Central memory CD4-positive, alpha-beta T cell (primary cell): ENCODE measurements at places on chromosomes 3 and 15.

DNA sequence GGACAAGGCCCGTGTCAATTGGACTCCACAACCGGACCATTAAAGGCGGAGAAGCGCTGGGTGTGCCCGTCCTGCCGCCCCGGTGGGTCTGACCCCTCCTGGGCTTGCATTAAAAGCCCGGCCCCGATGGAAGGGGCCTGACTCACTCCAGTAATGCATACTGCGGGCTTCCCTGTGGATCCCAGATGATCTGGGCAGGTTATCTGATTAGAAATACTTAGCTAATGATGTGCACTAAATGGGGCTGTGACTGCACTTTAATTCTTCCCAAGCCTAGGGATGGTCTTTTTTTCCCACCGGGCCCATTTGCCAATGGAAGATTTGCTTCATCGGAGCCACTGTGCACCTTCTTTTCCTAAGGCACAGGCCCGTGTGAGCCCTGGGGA lies 124.9 kb downstream of the TMEM266 start:
- no peak for DNase-seq

GRCh38 chr3:31157047-31157694 lies 262.7 kb upstream of the GADL1 start:
- no peak for DNase-seq

DNA sequence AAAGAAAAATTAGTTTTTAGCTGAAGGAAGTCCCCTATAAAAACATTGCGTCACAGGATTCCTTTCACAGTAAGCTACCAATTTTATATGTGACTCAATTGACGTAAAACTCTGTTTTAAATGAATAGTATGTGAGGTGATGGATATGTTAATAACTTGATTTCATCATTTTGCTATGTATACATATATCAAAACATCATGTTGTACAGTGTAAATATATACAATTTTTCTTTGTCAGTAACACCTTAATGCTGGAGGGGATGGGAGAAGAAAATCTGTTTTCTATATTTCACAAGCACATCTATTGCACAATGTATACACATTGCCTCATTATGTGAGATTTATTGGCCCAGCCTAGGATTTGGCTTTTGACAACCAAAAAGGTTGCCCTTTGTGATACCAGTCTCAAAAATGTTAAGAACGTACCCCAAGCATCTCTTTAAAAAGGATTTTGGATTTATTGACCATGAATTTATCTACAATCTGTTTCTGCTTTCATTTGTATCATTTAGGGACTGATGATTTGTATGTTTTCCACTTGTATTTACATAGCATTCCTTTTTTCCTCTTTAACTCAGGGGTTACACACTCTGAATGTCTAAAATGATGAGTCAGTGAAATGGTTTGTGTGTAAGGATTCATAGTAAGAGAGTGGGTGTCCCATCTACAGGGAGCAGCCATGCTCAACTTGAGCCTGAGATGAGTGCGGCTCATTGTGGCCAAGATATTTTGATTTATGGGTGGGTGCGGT lies 62.6 kb downstream of the CRTC3 start:
- DNase-seq = no peak

- DNase-seq = peak; percentile 21
Measured at GRCh38 chr3:111338059-111338698, 203.8 kb upstream of the CD96 start.

DNA sequence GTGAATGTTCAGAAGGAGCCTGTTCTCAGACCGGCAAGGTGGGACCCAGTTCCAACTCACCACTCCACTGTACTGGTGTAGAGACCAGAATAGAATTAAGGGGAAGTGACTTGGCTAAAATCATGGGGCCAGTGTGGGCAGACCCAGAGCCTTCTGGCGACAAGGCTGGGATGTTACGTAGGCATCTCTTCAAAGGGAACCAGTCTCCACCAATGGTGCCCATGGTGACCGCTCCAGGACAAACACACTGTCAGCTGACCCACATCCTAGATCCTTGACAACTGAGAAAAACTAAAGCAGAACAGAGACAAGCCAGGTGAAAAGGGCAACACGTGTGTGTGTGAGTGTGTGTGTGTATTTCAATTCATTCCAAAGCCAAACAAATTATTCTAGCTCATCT lies 321.7 kb upstream of the FRG2C start:
- no peak for DNase-seq

GRCh38 chr3:40414270-40414669 lies 27.3 kb downstream of the ENTPD3 start:
- DNase-seq = no peak

- no peak for DNase-seq
Measured at GRCh38 chr3:39221141-39221530, 28.7 kb upstream of the XIRP1 start.

GRCh38 chr15:92268900-92269299 lies 124.8 kb upstream of the ST8SIA2 start:
- no peak for DNase-seq

GRCh38 chr3:42747581-42747980 lies 25.5 kb downstream of the CCDC13 start:
- peak; percentile 30 for DNase-seq

DNA sequence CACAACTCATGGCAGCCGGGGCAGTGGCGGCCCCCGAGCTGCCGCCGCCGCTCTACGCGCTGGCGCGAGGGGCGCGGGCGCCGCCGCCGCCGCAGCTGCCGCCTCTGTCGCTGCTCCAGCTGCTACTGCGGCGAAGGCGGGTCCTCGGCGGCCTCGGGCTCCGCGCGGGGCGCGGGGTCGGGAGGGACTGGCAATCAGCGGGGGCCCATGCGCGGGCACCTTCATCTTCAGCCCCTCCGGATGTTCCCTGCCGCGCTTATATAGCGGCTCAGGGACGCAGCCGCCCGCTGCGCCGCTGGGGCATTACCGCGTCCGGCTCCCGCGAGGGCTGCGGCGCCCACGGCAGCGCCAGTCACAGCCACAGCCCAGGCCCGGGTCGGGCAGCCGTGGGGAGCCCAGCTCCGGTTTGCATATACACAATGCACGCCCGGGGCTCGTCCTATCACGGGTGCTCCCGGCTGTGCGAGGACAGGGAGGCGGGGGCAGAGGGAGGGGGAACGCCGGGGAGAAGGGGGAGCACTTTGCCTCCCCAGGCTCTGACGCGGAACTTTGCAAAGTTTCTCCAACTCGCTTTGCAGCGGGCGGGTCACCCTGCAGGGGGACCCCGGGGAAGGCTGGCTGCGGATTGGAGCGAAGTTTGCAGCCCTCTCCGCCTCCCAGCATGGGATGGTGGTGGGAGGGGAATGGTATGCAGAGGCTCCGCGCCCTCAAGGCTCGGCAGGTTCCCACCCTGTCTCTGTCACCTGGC lies at the start of gene VGLL3:
Gene VGLL3, minus strand, starts transcription at position 416 of the 748 bp plus-strand sequence. Its CDS starts 406 bp downstream, at position 10.
- DNase-seq = no peak

GRCh38 chr15:98282656-98283332 lies 322.3 kb downstream of the ARRDC4 start:
- no peak for DNase-seq

DNA sequence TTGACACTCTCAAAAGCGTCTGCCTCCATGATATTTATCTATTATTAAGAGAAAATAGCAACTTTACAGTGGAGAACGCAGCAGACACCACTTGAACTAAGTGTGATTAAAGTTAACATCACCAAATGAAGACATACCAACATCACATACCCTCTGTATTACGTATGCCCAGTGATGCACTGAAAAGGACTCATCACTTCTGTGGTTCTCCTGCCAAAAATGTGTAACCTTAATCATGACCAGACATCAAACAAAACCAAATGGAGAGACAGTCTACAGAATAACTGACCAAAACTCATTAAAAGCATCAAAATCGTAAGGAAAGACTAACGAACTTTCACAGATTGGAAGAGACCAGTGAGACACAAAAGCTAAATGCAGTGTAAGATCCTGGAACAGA lies 103.2 kb downstream of the PPP2R3A start:
- no peak for DNase-seq

DNA sequence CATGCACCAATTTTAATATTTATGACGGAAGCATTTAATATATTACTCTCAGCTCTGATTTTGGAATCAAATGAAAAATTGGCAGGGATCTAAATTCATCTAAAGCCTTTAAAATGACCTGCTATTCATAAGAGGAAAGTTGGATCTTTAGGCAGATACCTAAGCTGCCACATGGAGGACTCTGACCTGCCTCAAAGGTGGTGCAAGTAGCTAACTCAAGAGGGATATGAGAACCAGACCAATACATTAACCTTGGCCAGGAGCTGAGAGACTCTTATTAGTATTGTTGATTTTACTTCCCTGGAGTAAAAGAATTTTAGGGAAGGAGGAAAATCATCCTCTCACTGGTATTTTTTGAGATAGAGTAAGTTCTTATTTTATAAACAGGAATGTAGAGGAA lies 17.7 kb downstream of the ZNF654 start:
- DNase-seq = no peak

- DNase-seq = no peak
Measured at GRCh38 chr15:92277776-92278175, 115.9 kb upstream of the ST8SIA2 start.

GRCh38 chr3:34683851-34684250 lies 885.4 kb downstream of the PDCD6IP start:
- no peak for DNase-seq

GRCh38 chr3:60186359-60186758 lies 1064.9 kb downstream of the FHIT start:
- no peak for DNase-seq

- DNase-seq = no peak
Measured at GRCh38 chr3:52279596-52279995, 1.1 kb upstream of the WDR82 start.

- DNase-seq = no peak
Measured at GRCh38 chr3:122962149-122962548, 65.4 kb downstream of the SEMA5B start.

GRCh38 chr3:115550285-115550761 lies 73.0 kb upstream of the GAP43 start:
- DNase-seq = no peak

- DNase-seq = no peak
Measured at GRCh38 chr15:68700455-68701123, 120.1 kb downstream of the ANP32A start.

GRCh38 chr15:48766196-48766595 lies 44.7 kb downstream of the CEP152 start:
- DNase-seq = no peak

- DNase-seq = no peak
Measured at GRCh38 chr3:157807280-157807679, 298.9 kb downstream of the SHOX2 start.

DNA sequence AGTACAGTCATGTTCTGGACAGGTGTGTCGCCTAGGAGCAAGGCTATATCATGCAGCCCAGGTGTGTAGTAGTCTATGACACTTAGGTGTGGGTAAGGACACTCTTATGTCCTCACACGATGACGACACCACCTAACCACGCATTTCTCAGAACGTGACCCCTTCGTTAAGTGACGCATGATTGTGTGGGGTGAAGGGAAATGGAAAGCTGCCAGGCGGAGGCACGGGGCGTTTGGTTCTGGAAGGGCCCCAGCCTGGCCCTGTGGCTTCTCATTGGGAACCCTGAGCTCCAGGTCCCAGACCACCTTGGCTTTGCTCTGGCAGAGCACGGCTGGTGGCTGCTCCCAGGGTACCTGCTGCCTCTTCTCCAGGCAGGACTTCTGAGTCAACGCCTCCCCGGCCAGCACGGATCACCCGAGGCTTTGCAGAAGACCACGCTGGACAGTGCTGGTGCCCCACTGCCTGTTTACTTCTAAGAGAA lies 39.3 kb downstream of the FBLN2 start:
- no peak for DNase-seq

DNA sequence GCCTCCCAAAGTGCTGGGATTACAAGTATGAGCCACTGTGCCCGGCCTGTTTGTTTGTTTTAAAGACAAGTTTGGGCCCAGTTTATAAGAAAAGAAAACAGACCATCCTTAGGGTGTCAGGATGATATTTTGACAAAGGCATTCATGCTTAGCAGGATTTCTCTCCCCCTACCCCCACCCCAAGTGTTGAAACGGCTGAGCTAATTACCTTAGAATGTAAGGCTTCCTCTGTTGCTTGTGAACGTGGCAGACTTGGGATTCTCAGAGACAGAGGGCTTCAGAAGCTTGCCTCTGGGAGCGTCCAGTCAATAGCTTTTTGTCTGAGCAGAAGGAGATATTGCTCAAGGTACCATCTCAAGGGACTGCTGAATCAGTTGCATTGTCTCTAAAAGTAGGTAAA lies 24.0 kb downstream of the FLNB start:
- no peak for DNase-seq

DNA sequence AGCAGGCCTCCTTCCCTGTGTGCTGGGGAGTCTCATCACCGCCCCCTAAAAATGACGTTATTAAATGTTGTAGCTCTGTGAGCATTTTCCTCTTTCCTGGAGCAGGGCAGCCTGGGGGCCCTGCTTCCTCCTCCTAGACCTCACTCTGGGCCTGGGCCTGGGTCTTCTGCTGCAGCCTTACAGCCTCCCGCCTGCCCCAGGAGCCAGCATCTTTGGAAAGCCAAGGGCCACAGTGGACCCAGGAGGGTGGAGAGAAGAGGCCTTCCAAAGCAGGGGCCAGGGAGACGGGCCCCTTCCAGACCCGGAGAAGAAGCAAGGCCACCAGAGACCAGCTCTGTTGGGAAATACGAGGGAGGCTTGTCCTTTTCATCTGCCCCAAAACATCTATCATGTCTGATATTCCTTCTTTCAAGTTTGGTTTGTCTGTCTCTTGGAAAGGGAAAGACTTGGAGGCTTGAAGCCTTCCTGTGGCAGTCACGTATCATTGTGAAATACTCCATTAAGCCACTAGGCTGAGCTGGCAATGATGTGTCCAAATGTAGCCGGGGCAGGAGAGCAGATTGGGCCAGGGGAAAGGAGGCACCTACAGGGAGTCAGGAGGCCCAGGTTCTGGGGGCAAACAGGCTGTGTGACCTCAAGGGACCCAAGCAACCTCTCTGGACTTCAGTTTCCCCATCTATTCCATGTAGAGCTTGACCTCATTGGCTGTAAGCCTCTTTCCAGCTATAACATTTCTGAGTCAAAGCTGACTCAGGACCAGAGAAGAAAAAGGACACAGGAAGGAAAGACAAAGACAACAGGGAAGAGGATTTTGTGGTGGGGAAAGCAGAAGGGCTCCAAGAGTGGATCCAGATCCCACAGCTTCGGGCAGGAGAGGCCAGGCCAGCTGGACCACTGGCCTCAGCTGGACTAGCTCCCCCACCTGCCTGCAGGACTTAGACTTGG lies 31.1 kb downstream of the CYP11A1 start:
- DNase-seq = no peak

GRCh38 chr15:80815106-80815505 lies 35.9 kb downstream of the CEMIP start:
- no peak for DNase-seq

DNA sequence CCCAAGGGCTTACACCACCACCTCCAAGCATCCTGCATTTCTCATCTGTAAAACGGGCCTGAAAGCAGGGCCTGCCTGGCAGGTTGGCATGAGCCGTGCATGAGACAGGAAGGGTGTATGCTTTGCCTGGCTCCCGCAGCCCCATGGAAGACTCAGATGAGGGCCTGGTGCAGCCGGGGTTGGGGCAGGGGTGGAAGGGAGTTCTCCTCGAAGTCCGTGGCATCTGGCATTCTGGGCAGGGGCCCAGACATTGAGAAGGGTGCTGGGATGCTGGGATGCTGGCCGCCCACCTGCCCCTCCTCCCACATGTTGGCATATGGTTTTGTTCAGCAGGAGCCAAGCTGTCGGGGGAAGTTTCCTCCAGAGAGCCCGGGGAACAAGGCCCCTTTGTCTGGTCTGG lies 13.0 kb upstream of the FBLN2 start:
- no peak for DNase-seq
